NCI-H526 (cell line): ENCODE measurements at places on chromosomes 7 and 10.

DNA sequence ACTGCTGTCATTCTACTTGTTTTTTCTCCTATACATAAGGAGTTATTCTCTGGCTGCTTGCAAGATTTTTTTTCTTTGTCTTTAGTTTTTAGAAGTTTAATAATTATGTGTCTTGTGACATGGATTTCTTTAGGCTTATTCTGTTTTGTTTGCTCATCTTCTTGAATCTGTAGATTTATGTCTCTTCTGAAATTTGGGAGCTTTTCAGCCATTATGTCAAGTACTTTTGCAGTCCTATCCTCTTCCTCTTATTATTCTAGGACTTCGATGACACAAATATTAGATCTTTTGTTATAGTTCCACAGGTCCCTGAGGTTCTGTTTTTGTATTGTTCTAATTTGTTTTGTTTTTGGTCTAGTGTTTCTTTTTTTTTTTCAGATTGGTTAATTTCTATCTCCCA is 13.9 kb upstream of the SGPL1 start:
- no peak for DNase-seq

- no peak for DNase-seq
These were observed 58.3 kb downstream of the ST7 start for GRCh38 chr7:117011419-117012260.

DNA sequence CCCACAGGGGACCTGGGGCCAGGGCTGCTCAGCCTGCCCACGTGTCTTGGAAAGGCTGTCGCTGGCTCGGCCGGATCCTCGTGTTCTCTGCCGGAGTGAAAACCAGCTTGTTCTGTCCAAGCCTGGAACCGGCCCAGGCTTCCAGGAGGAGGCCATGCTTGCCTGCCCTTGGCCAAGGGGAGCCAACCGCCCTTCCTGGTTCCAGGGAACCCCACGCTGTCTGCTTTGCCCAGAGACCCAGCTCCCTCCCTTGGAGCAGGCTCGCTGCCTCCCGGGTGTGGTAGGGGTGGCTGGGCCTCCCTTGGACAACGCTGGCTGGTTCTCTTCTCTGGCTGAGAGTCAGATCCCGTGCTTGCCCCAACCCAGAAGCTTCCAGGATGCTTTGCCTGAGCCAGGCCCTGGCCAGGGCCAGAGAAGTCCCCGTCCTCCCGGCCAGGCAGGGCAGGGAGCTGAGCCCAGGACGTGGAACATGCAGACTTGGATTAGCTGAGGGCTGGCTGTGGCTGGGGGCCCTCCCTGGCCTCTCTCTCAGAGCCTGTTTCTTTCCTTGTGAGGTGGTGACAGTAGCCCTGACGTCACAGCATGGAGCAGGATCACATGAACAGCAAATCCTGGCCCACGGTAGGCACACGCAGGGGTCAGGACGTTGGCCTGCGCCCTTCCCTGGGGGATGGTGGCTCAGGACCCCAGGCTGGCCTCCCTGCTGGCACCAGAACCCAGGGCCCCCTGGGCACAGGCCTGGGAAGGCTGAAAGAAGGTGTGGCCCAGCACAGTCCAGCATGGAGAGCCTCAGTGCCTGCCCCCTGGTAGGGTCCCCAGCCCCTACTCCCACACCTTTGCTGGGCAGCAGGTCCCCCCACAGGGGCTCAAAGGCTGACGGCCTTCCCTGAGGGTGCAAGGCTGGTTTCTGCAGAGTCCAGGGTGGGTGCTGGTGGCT is 67.5 kb downstream of the PWWP2B start:
- no peak for DNase-seq

DNA sequence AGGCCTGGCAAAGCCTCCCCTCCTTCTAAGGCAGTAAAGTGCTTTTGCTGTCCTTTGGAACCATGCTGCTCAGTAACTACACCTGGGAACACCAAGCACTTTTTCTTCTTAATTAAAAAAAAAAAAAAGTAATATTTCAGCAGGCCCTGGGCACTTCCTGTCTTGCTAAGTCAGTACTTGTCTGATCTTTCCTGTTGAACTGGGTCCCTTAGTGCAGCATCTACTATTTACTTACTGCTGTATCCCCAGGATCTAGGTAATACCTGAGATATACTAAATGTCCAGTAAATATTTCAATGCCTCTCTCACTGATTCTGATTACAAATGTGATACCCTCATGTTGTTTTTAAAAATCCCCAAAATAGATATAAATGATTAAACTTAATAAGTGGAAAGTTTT is 77.4 kb downstream of the PPP1R3C start:
- no peak for DNase-seq

DNA sequence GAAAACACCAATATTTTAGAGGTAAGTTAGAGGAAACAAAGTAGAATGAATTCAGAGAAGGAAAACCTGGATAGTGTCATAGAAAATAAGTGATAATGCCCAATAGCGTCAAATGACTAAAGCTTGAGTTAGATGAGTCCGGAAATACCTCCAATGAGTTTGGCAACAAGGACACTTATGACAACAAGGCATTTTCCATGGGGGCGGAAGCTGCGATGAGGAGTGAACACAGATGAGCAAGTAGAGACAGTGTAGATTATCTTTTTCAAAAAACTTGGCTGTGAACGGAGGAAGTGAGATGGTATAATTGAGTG is 383 bp upstream of the R3HCC1L start:
- no peak for DNase-seq

DNA sequence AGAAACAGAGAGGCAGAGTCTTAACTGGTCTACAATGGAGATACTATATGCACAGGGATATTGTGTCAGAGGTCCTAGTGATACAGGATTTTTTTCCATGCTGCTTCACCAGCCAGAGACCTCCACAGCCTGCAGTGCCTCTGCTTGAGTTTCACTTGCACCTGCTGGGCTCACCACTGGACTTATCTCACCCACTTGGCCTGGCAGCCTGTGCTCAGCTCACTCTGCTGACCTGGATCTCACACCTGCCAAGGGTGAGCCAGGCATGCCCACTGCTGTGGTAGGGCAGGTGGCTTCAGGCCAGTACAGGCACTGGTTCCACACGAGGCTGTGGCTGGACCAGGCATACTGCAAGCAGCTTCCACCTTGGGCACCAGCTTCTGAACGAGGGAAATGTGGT is 36.6 kb downstream of the PNLIPRP3 start:
- no peak for DNase-seq
